Activated CD4-positive, alpha-beta T cell treated with anti-CD3 and anti-CD28 coated beads, Interleukin-2, Interleukin-6, amounts not matched to agents 100 ng/mL and 50 ng/mL, durations not matched to agents 16 hours and 8 hours (primary cell): ENCODE measurements at places on chromosomes 2 and 18.

- no peak for DNase-seq
These were observed 7.4 kb upstream of the ANKRD62 start for GRCh38 chr18:12086249-12086648.

DNA sequence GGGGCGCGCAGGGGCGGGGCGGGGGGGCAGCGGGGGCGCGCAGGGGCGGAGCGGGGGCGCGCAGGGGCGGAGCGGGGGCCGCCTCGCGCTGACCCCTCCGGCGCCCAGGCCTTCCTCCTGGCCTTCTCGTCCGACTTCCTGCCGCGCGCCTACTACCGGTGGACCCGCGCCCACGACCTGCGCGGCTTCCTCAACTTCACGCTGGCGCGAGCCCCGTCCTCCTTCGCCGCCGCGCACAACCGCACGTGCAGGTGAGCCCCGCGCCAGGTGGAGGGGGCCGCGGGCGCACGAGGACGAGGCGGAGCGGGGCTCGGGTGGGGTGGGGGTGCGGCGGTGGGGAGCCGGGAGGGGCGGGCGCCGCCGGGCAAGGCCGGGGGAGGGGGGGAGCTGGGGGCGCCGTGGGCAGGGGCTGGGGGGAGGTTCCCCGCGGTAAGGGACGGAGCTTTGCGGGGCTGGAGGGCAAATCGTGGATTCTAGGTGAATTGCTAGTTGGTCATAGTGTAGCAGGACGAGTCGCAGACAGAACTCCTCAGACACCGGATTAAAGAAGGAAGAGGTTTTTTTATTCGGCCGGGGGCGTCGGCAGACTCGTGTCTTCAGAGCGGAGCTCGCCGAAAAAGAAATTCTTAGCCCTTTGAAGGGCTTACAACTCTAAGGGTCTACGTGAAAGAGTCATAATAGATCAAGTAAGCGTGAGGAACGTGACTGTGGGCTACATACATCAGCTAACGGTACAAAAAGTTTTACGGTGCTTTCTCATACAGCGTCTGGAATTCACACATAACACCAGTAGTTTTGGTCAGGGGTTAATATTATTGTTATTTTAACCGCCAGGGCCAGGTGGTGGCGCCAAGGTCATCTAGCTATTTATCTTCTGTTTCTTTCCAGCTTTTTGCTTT is 29.9 kb downstream of the ANO7 start:
- no peak for DNase-seq

DNA sequence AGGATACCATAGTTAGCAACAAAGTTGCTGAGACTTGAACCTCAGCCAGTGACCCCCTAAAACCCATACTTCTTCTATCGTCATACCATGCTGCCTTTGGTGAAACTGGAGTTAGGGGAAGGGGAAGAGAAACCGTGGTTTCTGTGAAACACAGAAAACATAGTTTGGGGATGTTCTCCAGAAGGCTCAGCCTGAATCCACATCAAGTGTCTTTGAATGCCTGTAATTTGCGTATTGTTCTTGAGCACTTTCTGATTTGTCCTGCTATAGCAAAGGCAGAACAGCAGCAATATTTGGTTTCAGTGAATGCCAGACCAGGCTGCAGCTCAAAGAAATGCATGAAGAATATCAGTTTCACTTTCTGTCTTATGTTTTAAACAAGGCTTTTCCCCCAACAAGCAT is 258.7 kb downstream of the TTC32 start:
- DNase-seq: no peak

GRCh38 chr18:36786686-36787085 is 42.1 kb downstream of the TPGS2 start:
- no peak for DNase-seq
